B cell (primary cell): ENCODE measurements at places on chromosomes 7 and 10. TPM values are rescaled to one million over a fixed set of nuclear protein-coding genes. Genes with fewer than 3 reads are reported as not detected.

Gene C10orf67
- total RNA-seq, result not detected in 2 replicates

DNA sequence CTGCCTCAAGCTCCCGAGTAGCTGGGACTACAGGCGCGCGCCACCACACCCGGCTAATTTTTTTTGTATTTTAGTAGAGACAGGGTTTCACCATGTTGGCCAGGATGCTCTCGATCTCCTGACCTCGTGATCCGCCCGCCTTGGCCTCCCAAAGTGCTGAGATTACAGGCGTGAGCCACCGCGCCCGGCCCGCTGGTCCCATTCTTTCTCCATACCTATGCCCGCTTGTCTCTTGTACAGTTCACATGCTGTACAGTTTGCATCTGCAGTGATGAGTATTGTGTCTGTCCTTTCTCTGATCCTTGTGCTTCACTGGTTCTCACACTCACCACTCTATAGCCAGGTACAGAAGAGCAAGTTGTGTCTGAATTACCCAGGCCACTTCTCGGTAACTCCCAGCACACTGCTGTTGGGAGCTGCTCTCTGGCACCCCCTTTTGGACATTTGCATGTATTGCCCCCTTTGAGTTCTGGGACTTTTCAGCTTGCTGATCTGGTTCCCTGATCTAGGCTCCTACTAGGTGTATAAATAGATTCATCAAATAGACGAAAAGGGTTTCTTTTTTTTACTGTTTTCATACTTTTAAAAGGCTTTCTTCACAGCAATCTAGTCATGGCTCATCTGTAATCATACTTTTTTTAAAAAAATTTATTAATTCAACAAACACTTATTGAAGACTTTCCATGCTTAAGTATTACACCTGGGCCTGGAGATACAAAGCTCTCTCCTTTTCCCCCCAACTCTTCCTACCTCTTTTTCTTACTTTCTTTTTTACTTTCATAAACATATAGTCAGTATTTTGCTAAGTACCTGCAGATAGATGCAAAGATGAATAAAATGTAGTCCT lies 53.5 kb downstream of the AOAH start:
- no peaks in the 10 kb centered on the region for H3K4me1 ChIP-seq
- H3K36me3 ChIP-seq, result no peaks in the 10 kb centered on the region
- H3K4me3 ChIP-seq, result no peak overlapping the region
- H3K27me3 ChIP-seq, result no peaks in the 10 kb centered on the region
- DNase-seq, result peak; percentile 67

DNA sequence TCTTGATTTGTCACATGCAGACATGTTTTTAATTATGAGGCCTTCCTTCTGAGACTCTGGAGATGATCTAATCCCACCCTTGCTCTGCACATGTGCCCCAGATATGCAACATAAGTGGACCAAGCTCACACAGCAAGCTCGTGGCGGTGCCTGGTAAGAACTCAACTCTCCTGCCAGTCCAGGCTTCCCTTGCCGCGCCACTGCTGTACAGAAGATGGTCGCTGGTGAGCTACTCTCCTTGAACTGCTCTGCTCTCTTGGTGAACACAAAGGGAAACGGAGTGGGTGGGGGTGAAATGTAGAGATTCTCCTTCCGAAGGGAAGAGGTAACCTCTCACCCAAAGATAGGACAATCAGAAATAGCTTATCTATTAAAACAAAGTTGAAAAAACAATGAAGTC lies 25.7 kb downstream of the MYOF start:
- H3K27me3 ChIP-seq, result peaks cover 3% of the 10 kb centered on the region
- no peaks in the 10 kb centered on the region for H3K36me3 ChIP-seq
- no peak overlapping the region for H3K4me3 ChIP-seq
- no peak overlapping the region for H3K27ac ChIP-seq

- DNase-seq, result no peak
- H3K4me3 ChIP-seq, result no peak overlapping the region
- peaks cover 3% of the 10 kb centered on the region for H3K4me1 ChIP-seq
- H3K27ac ChIP-seq, result no peak overlapping the region
- H3K27me3 ChIP-seq, result no peaks in the 10 kb centered on the region
- H3K36me3 ChIP-seq, result no peaks in the 10 kb centered on the region
These were observed 12.6 kb upstream of the SH2B2 start for GRCh38 chr7:102273749-102274712.

Gene GCK
- total RNA-seq, result 0.22 and 0.87 TPM in 2 replicates

Gene MACC1
- 4.9 and 6.2 TPM in 2 replicates for total RNA-seq

GRCh38 chr10:104441329-104442000 lies 87.8 kb downstream of the CFAP58 start:
- H3K4me1 ChIP-seq, result no peaks in the 10 kb centered on the region
- no peaks in the 10 kb centered on the region for H3K27me3 ChIP-seq
- H3K27ac ChIP-seq, result no peak overlapping the region
- H3K4me3 ChIP-seq, result no peak overlapping the region

Gene COL13A1
- total RNA-seq, result not detected in 2 replicates

Gene CPVL
- 0.41 TPM in 1 of 2 replicates, not detected in the other for total RNA-seq

Gene HOXA10
- not detected in 2 replicates for total RNA-seq

Gene GJD4
- not detected in 2 replicates for total RNA-seq

Gene TRPV5
- total RNA-seq, result not detected in 2 replicates

GRCh38 chr10:33335801-33336581 lies 1.5 kb upstream of the NRP1 start:
- peaks cover 16% of the 10 kb centered on the region for H3K4me1 ChIP-seq
- H3K27ac ChIP-seq, result no peak overlapping the region
- no peak overlapping the region for H3K4me3 ChIP-seq
- DNase-seq, result no peak
- no peaks in the 10 kb centered on the region for H3K36me3 ChIP-seq
- H3K27me3 ChIP-seq, result peaks cover 46% of the 10 kb centered on the region

Gene AOAH
- 4.7 and 5.0 TPM in 2 replicates for total RNA-seq

Gene SPDYE8
- not detected in 2 replicates for total RNA-seq

- peak; percentile 89 for DNase-seq
- H3K4me3 ChIP-seq, result peak overlapping the region; percentile 36
- no peaks in the 10 kb centered on the region for H3K36me3 ChIP-seq
- H3K27ac ChIP-seq, result peak overlapping the region; percentile 87
- no peaks in the 10 kb centered on the region for H3K27me3 ChIP-seq
These were observed 66.7 kb downstream of the HHEX start for GRCh38 chr10:92756201-92757065.

DNA sequence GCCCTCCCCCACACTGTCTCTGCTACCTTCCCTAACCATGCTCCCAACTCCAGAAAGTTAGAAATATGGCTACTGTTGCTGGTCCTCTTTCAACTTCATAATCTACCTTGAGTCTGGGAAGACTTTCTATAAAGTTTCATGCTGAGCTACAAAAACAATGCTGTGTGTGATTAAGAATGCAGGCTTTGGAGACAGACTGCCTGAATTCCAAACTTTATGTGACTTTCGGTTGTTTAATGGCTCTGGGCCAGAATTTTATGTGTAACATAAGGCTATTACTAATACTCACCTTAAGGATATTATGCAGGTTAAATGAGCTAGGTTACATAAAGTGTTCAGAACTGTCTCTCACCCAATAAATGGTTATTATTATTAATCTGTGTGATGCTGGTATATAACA lies 19.1 kb downstream of the BET1 start:
- DNase-seq, result no peak
- no peaks in the 10 kb centered on the region for H3K27me3 ChIP-seq
- no peak overlapping the region for H3K4me3 ChIP-seq
- no peaks in the 10 kb centered on the region for H3K4me1 ChIP-seq

Gene HOXA11
- total RNA-seq, result not detected in 2 replicates

Gene SBDS
- total RNA-seq, result 39.1 and 42.6 TPM in 2 replicates

DNA sequence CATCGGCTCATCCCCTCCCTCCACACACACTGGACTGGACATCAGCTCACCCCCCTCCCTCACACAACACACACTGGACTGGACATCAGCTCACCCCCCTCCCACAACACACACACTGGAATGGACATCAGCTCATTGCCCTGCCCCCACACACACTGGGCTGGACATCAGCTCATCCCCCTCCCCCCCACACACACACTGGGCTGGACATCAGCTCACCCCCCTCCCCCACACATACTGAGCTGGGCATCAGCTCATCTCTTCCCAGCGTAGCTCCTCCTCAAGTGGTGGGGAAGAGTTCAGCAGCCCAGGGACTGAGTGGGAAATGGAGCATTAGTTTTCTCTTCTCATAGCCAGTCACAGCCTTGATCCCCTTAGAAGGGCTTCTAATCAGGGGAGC lies 58.1 kb upstream of the WDR11 start:
- no peak overlapping the region for H3K27ac ChIP-seq
- H3K4me3 ChIP-seq, result no peak overlapping the region
- H3K36me3 ChIP-seq, result no peaks in the 10 kb centered on the region
- no peaks in the 10 kb centered on the region for H3K27me3 ChIP-seq
- H3K4me1 ChIP-seq, result peaks cover 5% of the 10 kb centered on the region
- no peak for DNase-seq

GRCh38 chr10:25824050-25824449 lies 110.0 kb upstream of the MYO3A start:
- no peaks in the 10 kb centered on the region for H3K36me3 ChIP-seq
- peaks cover 5% of the 10 kb centered on the region for H3K4me1 ChIP-seq
- DNase-seq, result no peak
- no peak overlapping the region for H3K27ac ChIP-seq
- peaks cover under 1% of the 10 kb centered on the region for H3K27me3 ChIP-seq
- no peak overlapping the region for H3K4me3 ChIP-seq

Gene C7orf33
- not detected in 2 replicates for total RNA-seq

Gene HOXA5
- total RNA-seq, result not detected in 2 replicates

Gene SGCE
- total RNA-seq, result 11.7 and 13.0 TPM in 2 replicates
